ENCODE measurements at places on chromosomes 5 and 9. TPM values are rescaled to one million over a fixed set of nuclear protein-coding genes. Genes with fewer than 3 reads are reported as not detected.

GRCh38 chr5:126269511-126269910, 153.7 kb upstream of the GRAMD2B start:
- no peak for DNase-seq

DNA sequence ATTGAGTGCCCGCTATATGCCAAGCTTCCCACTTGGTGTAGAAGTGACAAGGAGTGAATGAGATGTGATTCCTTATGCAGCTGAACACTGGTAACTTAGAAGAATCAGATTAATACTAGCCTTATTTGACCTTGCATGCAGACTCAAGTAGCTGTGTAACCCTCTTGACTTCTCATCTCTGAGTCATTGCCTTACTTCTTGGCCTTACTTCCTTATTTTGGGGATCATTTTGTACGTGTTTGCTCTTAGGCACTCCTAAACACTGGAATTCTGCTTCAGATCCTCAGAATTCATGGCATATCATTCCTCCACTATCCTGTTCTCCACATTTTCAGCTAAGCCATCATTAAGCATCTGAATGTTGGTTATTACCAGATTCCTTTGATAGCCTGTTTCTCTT, 948.9 kb upstream of the ARRDC3 start:
- no peak for DNase-seq

- no peak for DNase-seq
Observed at GRCh38 chr9:127711831-127712274, 3.6 kb downstream of the PTRH1 start.

- no peak for DNase-seq
Observed at GRCh38 chr5:43638107-43638506, 35.1 kb downstream of the NNT start.

- no peak for DNase-seq
Observed at GRCh38 chr9:128048663-128049062, 18.5 kb downstream of the NAIF1 start.

DNA sequence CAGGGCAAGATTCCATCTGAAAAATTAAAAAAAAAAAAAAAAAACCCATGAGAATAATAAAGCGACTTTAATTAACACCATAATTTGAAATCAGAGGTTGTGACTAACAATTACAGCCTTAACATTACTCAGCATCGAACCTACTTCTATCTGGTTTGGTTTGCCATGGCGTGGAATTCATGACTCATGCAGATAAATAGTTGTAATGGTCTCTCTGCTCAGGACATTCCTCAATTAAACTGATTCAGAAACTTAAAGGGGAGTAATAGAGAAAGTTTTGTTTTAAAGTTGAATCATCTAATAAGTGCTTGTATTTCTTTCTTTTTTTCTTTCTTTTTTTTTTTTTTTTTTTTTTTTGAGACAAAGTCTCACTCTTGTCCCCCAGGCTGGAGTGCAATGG, 135.5 kb downstream of the SPATA31D1 start:
- DNase-seq, result no peak

DNA sequence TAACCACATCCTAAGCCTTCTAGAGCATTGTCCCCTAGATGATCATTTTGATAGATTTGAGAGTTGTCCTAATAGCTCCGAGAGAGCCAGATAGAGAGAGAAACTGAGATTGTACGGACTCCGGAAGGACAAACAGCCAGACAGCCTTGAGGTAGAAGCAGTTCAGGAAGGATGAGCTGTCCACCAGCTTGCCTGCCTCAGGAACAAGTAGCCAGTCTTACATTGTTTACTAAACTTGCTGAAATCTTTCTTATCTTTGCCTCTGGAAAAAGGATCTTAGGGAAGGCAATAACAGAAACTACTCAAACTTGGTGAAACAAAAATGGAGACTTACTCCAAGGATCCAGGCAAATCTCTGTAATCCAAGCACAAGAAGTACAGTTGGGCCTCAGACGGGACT, 39.0 kb upstream of the SAP30L start:
- no peak for DNase-seq

DNA sequence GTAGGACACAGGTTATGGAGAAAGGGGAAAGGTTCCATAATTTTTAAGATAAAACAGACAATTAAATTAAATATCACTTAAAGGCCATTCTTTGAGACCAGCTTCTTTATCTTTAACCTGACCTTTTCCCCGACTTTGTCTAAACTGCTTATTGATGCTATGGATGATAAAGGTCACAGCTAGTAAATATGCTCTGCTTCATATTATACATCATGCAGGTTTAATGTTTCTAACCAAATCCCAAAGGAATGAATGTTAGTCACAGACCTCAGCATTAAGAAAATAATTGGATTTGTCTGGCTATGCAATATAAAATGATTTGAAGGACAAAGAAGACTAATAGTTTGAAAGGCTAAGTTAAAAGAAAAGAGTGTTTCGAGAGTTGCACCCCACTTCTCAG, 147.6 kb downstream of the ST8SIA4 start:
- no peak for DNase-seq

GRCh38 chr5:7518947-7519560, 123.1 kb downstream of the ADCY2 start:
- DNase-seq, result peak; percentile 56

- DNase-seq, result no peak
Observed at GRCh38 chr5:35356725-35357124, 126.4 kb upstream of the PRLR start.

DNA sequence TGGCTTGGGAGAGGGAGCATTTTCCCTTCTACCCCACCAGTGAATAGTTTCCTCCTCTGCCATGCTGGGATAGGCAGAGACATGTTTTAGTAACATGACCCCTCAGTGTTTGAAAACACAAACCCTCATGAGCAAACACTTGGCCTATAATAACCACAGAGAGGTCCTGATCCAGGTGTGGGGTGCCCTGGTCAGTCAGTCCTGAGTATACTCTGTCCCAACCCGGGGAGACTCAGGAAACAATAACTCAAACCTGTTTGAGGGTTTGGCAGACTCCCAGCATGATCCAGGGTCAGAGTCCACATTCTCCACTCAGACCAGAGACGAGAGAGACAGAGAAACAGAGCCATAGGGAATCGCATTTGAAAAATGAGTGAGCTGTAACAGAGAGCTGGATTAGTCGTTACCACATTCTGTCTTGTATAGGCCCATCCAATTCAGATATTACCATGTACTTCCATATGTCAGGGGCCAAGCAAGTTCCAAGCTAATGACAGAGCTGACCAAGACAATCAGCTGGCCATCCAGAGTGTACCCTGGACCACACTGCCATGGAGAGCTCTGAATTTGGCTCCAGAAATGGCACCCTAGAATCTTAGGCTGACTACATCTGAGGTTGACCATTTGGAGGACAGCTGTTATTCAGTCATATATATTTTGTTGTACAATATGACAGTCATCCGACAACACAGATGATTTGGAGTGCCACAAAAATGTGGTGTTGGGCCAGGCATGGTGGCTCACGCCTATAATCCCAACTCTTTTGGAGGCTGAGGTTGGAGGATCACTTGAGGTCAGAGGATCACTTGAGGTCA, 4.2 kb upstream of the CA9 start:
- DNase-seq, result no peak

- no peak for DNase-seq
Observed at GRCh38 chr5:1063661-1064382, 48.0 kb downstream of the SLC12A7 start.

- no peak for DNase-seq
Observed at GRCh38 chr9:99135456-99135855, 30.5 kb downstream of the TGFBR1 start.

DNA sequence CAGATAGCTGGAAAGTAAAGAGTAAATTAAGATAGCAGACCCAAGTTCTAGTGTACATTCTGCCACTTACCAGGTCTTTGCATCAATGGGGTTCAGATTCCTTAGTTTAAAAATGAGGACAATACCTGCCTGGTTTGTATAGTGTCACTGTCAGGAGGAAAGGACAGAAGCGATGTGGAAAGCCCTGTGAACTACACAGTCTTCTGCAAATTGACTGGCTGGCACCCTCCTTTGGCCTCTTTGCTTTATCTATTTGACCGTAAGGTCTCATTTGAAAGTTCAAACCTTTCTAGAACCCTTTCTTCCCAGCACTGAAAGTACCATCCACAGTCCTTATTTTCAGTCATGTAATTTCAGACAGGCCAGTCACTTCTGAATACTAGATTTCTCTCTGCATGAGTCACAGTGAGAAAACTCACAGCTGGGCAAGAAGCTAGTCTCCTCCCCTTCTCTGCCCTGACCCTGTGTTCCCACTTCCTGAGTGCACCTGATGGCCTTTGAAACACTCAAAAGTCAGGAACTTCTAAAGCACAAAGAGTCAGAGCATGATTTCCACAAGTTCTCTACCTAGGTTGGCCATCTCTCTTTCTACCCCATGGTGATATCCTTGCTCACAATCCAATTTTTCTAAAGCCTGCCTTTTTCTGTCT, 91.3 kb upstream of the RASEF start:
- DNase-seq, result peak; percentile 20

- no peak for DNase-seq
Observed at GRCh38 chr9:96256800-96257199, 45.2 kb downstream of the HSD17B3 start.

DNA sequence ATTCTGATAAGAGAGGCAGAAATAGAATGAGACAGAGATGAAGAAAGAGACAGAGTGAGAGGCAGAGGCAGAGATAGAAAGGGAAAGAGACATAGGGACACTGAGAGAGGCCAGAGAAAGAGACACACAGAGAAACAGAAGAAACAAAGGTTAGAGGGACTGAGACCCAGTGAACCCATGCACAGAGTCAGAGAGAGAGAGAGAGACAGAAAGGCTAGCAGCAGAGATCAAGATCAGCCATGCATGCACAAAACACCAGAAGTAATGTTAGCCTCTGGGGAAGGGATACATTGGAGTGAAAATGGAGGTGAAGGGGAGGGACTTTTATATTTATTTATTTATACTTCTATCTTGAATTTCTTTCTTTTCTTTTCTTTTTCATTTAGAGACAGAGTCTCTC, 14.1 kb upstream of the SPARC start:
- no peak for DNase-seq

- DNase-seq, result no peak
Observed at GRCh38 chr9:13190040-13190439, 89.5 kb downstream of the MPDZ start.

- DNase-seq, result no peak
Observed at GRCh38 chr5:59079622-59080620, 497.0 kb downstream of the RAB3C start.

- DNase-seq, result no peak
Observed at GRCh38 chr5:151739395-151739794, 19.0 kb downstream of the ATOX1 start.

DNA sequence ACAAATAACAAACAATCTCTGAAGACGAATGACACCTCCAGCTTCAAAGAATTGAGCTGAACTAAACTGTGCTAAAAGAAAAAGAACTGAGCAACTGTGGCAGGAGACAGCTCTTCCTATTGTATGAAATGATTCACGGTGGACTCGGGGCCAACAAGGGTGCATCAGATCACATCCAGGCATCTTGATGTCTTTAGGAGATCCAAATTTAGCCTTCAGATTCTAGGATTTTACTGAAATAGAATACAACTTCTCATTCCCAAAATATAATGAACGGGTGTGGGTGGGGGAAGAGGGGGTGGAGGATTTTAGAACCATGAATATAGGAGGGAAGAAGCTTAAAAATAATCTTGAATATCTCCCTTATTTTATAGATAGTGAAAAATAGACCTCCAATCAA, 631.8 kb downstream of the ELAVL2 start:
- no peak for DNase-seq

- DNase-seq, result no peak
Observed at GRCh38 chr5:159049844-159050315, 49.8 kb downstream of the EBF1 start.

Gene UBE2QL1
- 48.8 TPM for total RNA-seq

Gene P4HA2
- total RNA-seq, result 9.7 TPM

Gene PDZD2
- 2.8 TPM for total RNA-seq

Gene FGF1
- 1.9 TPM for total RNA-seq

Gene COL23A1
- 0.62 TPM for total RNA-seq

Gene LCNL1
- 0.10 TPM for total RNA-seq

Gene SLC6A18
- total RNA-seq, result not detected
